ENCODE measurements at places on chromosomes 7 and 10. TPM values are rescaled to one million over a fixed set of nuclear protein-coding genes. Genes with fewer than 3 reads are reported as not detected.

The TEX36 gene
- not detected for total RNA-seq

GRCh38 chr10:86127274-86127819 is 239.2 kb downstream of the GRID1 start:
- peak; percentile 65 for DNase-seq

- DNase-seq = peak; percentile 46
These were observed 4.7 kb upstream of the ANKRD2 start for GRCh38 chr10:97567891-97568290.

DNA sequence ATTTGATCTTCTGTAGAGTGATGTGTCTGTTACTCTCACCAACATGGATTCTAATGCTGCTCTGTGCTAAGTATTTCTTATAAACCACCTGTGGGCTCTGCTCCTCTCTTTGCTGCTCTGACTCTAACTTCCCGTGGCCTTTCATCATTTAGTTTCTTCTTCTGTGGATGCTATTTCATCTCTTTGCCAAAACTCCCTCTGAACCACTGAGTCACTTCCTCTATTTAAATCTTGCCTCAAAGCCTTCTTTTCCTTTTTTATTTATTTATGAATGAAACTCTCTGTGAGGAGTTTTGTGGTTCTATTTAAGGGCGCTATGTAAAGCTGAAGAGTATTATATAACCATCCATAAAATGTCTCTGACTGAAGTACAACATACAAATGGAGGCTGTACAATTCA is 538.5 kb downstream of the SUGCT start:
- no peak for DNase-seq
